Natural killer cell (primary cell): ENCODE measurements at places on chromosomes 13 and 19.

DNA sequence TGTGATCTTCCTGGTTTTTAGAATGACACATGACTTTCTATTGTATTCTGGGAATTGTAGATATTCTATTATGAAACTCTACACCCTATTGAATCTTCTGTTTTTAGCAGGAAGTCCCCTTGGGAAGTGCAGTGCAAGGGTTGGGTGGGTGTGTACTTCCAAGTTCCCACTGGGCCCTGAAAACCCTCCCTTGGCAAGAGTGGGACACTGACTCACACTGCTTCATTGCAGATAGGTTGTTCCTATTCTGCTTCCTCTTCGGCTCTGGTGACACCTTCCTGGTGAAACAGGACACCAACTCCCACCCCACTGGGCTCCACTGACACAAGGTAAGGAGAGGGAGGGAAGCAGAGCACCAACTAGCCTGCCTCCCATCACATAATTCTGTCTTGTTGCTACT lies 121.8 kb downstream of the KCTD12 start:
- no peak for DNase-seq

- no peak for DNase-seq
Measured at GRCh38 chr13:80563439-80563838, 222.5 kb upstream of the SPRY2 start.

DNA sequence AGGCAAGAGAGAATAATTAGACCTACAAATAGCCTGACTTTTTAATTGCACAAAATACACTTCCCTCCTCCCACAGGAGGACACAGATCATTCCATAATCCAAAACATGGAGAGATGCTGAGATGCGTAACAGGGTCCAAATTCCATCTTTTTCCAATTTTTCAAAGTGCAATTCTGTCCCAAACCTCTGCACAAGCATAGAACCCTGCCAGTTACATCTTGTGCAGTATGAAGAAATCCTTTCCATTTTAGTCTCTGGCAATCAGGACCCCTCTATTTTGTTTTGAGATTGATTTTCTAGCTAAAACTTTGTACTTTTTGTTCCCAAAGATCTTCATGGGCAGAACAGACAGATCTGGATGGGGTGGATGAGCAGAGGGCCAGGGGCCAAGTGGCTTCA lies 209.2 kb downstream of the B3GLCT start:
- DNase-seq, result no peak

DNA sequence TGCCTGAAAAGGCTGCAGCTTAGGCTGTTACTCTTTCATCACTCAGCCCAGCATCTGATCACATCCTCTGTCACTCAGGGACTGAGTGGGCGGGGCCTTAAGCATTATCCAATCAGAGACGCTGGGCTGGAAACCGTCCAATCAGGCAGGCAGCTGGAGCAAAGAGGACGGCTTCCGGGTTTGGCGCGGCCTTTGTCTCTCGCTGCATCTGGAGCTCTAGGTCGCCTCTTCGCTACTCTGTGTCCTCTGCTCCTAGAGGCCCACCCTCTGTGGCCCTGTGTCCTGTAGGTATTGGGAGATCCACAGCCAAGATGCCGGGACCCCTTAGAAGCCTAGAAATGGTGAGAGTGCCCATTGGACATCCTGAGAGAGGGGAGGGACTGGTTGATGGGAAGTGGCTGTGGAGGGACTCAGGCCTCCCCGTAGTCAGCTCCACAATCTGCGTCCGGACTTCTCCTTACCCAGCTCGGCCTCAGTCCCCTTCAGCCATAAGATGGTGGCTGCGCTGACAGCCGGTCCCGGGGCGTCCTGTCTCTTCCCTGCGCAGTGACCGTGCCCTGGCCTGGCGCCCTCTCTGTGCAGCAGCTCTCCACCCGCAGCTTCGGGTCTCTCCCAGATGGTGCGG lies at the start of gene ZNF486:
Gene ZNF486 (plus strand): TSS at position 195 of the 625 bp plus-strand sequence. CDS start 117 bp downstream, at position 312.
- peak; percentile 94 for DNase-seq

- no peak for DNase-seq
Measured at GRCh38 chr19:30663611-30664174, 291.5 kb downstream of the ZNF536 start.
